ENCODE measurements at places on chromosomes 16 and 17.

GRCh38 chr17:74513987-74514631 is 17.2 kb downstream of the CD300LB start:
- DNase-seq: no peak

DNA sequence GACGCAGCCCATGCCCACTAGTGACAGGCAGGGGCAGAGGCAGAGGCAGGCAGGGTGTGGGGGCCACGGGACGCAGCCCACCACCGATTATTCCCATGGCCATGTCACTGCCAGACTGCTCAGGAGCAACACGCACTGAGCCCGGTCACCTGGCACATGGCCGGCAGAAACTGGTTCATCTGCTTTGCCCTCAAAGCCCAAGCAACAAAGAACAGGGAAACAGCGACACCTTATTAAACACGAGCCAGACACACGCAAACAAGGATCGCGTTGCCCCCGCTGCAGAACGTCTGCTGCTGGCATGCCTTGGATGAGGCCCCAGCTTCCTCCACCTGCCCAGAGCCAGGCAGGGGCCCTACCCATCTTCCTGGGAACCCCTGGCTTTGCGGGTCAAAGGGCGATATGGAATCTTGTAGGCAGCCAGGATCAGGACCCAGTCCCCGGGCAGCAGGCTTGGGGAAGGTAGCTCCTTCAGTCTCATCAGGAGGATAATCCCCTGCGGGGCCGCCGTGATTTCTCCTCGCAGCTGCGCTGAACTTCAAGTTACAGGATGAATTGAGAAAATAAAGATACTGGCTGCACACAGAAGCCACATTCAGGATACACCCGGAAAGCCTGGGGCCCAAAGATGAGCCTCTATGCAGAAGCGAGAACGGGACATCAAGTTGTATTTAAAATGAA is 4.8 kb downstream of the TBC1D16 start:
- DNase-seq: no peak

DNA sequence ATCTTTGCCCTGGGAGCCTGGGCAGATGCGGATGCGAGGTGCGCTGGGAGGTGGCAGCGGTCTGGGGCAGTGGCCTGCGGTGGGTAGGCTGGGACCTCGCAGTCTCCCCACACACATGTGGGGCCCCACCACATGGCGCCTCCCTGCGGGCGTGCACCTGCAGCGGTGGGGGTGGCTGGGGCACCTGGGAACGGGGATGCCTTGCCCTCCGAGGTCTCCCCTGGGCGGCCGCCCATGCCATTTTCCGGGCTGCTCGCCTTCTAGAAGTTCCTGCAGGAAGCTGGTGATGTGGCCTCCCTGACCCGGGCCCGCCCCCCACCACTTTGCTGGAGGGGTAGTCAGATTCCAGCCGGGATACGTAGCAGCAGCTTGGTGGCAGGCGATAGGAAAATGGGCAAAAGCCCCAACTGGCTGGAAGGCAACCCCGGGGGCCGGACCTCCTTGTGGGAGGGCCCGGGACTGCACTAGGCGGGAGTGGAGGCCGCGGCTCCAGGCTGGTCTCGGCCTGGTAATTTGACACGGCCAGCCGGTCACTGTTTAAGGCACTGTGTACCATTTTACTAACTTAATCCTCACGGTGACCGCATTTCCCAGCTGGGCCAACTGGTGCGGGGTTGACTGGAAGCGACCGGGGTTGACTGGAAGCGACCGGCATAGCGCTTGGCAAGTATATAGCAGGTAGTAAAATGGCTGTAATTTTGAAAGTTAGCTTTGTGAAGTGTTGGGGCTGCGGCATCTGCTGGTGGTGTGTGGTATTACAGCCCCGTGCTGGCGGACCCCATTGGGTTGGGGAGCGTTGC is 38.5 kb downstream of the IGF2BP1 start:
- peak; percentile 49 for DNase-seq

GRCh38 chr17:4499431-4500190 is 930 bp downstream of the SPNS2 start:
- DNase-seq: no peak

DNA sequence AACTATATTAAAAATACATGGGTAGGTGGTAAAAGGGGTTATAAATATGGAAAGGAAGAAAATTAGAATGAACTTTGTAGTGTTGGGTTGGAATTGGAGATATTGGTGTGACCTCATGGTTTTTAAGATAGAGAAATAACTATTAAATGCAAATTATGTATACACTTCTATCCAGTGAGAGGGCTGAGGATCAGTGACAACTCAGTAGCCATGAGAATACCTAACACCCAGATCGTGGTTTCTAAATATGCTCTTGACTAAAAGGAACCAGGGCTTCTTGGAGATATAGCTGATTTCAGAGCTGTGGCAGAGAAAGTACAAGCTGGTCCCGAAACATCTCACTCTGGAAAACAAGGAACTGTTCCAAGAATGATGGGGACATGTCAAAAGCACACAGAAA is 44.4 kb downstream of the SLC6A4 start:
- no peak for DNase-seq

DNA sequence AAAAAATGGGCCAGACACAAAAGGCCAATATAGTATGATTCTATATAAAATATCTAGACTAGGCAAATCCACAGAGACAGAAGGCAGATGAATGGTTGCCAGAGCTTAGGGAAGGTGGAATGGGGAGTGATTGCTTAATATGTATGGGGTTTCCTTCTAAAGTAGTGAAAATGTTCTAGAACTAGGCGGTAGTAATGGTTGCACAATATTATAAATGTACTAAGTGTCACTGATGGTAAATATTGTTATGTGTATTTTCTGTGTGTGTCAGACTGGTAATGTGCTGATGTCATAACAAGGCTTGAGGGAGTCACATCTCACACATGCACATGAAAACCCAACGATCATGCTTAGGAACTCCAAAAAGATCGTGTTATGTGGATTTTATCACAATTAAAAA is 106.9 kb upstream of the SIAH1 start:
- no peak for DNase-seq

- no peak for DNase-seq
Measured at GRCh38 chr17:80940171-80941123, 51.2 kb upstream of the CHMP6 start.

DNA sequence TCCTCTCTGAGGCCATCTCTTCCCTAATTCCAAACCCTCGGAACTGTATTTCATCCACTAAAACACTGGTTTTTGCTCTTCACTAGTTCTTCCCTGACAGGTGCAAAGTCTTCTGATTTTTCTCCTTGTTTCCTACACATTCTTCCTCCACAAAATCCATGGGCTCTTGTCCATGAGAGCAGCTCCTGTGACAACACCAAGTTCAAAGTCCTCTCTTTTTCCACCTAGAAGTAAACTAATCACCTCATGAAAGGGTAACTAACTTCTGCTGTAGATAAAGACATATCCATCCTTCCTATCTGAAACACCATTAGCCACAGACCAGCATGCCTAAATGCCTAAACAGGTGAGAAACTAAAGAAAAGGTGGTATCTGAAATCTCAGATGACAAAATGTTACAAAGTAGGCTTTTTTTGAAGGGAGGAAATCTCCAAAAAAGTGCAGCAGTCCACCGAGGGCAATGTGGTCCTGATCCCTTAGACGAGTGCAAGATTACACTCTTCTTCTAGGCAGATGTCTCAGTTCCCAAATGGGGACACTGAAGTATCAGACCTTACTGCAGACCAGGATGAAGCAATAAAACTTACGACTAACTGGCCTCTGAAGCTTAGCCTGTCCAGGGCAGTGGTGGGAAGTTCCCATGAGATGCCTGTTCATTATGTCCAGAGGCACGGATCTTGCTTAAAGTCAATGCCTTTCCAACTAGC is 2.8 kb downstream of the PIP4K2B start:
- no peak for DNase-seq

DNA sequence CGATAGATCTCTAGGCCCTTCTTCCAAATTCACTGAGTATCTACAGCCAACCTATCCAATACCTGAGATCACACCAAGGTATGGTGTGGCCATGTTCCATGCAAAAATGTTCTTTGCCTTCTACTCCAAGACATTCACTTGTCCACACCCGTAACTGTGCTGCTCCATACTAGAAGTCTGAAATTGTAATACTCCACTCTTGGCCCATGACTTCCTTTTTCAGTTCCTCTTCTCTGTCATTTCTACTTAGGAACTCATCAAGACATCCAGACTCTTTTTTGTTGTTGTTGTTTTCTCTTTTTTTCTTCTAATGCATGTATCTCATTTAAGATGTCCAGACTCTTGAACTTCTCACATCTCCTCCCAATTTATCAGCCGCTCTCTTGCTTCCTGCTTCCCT is 42.5 kb upstream of the KSR1 start:
- no peak for DNase-seq

- DNase-seq: no peak
Measured at GRCh38 chr17:20206591-20206990, 197.4 kb downstream of the SPECC1 start.

DNA sequence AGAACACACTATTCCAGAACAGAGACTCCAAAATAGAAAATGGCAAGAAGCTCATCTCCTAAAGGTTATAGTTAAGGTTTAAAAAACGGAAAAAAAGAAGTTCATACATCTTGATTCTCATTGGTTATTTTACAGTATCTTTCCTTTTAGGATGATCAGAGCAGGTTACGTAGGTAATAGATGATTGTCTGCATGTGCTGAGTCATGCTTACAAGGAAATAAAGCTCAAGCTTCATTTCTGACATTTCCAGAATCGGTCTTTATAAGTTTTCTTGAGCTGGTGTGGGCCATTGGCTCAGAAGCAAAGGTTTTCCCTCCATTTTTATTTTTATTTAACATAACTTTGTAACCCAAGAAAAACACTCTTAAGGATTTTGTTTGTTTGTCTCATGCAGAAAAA is 1030.3 kb upstream of the CDH8 start:
- no peak for DNase-seq

GRCh38 chr16:10756574-10756973 is 12.9 kb downstream of the NUBP1 start:
- no peak for DNase-seq
